ENCODE measurements at places on chromosomes 4 and X.

DNA sequence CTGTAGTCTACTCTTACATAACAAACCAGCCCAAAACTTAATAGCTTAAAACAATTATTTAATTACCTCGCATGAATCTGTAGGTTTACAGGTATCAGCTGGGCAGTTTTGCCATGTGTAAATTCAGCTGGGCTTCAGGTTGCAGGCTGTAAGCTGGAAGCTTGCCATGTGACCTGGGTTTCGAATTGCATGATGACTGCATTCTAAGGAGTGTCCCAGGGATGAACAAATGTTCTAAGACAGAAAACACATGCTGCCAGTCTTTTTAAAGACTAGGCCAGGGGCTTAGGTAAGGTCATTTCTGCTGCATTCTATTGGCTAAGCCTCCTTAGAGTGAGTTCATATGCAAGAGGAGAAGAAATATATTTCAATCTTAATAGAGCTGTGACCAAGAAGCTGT, 44.8 kb downstream of the GRIA2 start:
- no peak for DNase-seq

DNA sequence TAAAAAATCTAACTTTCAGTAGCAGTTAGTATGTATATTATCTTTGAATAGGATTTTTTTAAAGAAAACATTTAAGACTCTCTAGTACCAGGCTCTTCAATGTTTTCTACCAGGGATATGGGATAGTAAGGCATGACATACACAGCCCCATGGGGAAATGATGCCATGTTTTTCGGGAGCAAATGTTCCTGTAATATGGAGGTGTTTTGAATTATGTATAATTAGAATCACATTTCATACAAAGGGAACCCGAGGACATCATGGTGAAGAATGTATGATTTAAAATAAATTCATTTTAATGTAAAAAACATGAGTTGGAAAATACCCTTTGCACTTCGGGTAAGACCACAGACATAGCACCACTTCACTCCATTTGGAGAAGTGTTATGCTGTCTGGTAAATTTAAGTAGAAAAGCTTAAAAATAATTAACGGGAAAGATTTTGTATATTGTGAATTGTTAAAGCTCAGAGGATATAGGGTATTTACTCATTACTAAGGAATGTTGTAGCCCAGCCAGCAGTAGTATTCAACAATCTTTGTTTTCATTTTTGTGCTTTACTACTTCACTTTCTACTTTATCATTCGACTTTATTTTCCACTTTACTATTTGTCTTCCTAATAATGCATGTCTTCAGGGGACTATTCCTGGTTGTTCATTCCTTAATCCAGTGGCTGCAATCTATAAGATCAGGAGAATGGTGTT, 2050.7 kb downstream of the ARAP2 start:
- DNase-seq = no peak

GRCh38 chrX:66002824-66003680, 36.8 kb downstream of the VSIG4 start:
- DNase-seq = no peak

GRCh38 chr4:153620352-153620751, 63.7 kb upstream of the TLR2 start:
- DNase-seq = no peak

- DNase-seq = no peak
Measured at GRCh38 chr4:28232951-28233350, 1372.3 kb downstream of the STIM2 start.

DNA sequence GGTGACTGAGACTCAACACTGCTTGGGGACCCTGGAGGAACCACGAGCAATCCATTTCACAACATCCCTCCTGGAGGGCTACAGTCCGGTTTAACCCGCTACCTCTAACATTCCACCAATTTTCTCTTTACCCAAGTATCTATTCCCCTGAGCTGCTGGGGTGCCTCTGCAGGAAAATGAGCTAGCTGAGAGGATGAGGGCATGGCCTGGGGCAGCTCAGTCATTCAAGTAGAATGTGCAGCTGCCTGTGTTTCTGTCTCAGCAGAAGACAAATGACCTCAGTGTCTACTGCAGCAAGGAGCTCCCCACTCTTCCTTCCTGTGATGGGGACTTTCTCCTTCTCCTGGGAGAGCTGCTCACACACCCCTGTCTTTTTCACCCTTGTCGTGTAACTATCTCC, 120.8 kb downstream of the ZNF518B start:
- DNase-seq = no peak

GRCh38 chr4:138236037-138236436, 6.1 kb downstream of the SLC7A11 start:
- no peak for DNase-seq

GRCh38 chr4:149311076-149311475, 504.6 kb downstream of the IQCM start:
- no peak for DNase-seq

DNA sequence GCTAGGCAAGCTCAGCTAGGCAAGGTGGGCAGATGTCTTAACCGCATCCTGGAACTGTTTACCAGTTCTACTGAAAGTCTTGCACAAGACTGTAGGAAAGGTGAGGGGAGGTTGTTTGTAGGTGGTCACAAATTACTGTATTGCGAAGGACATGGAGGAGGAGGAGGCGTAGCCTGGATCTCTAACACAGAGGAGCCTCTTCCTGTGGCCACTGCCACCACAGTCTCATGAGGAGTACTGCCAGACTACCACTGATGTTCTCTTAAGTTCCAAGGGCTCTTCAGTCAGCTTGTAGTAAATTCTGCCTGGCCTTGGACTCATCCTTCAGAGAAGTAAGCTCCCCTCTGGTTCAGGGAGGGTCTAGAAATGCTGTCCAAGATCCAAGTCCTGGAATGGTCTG, 258.6 kb downstream of the FAT4 start:
- no peak for DNase-seq

- no peak for DNase-seq
Measured at GRCh38 chr4:38360201-38360600, 303.8 kb upstream of the KLF3 start.

DNA sequence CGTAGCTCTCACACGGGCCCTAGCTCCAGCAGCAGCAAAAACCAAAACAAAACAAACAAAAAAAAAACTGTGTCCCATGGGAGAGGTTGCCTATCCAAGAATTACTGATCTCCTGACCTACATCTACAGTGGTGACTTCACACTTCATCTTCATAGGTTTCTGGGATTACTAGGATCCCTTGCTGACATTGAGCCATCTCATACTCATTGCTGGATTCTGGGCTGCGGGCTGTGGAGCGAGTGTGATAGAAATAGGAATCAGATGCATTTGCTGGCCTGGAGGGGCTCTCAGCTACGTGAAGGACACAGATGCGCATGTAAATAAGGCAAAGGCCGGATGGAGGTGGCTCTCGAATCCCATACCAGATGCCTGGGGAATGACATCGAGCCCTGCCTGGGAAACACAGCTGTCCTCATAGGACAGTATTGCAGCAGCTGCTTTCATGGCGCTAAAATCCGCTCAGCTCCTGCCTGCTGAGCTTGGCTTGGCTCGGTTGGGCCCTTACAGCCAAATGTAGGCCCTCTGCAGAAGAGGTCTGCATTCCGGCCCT, 41.7 kb downstream of the CNGA2 start:
- DNase-seq = peak; percentile 30

DNA sequence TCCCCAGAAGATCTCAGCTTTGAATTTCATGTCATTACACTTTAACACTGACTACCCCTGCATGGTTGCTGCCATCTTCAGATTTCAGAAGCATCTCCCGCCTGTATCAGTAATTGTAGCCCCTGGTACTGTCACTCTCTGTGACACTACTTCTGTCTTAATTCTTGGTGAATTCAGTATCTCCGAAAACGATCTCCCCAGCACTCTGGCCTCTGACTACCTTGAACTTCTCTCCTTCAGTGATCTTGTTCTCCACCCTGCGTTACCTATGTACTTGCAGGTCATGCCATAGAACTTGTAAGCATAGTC, 53.8 kb upstream of the ABCG2 start:
- no peak for DNase-seq

DNA sequence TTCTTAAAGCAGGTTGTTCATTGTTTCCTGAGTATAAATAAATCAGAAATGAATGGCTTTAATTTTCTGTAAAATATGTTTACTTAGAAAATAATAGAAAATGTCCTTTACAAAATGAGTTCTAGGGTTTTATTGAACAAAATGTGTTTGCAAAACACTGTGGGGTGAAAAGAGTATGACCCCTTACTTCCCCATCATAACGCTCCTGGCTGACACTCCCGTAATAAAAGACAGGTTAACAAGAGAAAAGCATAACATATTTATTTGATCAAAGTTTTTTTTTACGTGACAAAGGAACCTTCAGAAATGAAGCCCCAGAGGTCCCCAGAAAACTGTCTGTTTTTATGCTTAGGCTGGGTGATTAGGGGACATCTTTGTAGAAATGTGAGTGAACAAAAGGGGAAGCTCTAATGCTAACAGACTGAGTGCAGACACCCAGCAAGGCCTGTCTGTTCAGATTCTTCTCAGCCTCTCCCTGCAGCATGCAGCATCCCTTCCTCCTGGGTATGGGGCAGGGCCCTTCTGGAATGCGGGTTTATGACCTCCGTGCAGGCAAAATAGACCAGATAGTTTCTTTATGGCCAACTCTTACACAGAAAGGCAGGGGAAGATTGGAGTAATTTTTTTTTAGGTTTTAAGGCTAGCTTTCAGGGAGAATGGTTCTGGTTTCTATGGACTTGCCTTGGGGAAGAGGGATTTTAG, 26.1 kb downstream of the ZFP42 start:
- DNase-seq = no peak

All from NT2/D1 (cell line).